ENCODE measurements at places on chromosomes 11 and 22.

DNA sequence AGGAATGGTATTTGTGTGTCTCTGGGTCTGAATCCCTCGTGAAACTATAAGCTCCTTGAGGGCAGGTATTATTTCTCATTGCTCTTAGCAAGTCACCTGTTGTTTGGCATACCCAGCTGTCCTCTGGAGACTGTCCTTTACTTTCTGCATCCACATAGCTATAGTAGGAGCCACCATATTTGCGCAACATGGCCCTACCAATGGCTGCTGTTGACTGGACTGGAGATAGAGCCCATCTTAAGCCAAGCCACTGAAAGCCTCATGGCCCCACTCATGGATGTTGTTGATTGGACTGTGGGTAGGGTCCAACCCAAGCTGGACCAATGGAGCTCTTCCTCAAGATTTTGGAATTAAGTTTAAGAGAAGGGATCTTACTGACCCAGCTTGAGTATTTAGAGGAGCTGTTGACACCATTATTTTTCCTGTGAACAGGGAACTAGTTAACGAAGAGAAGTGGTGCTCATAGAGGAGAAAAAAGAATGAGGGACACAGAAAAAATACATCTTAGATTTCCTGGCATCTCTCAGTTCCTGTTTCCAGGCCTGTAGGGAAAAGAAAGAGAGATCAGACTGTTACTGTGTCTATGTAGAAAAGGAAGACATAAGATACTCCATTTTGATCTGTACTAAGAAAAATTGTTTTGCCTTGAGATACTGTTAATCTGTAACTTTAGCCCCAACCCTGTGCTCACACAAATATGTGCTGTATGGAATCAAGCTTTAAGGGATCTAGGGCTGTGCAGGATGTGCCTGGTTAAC is 47.2 kb downstream of the LRRC74B start:
- no peak for DNase-seq

DNA sequence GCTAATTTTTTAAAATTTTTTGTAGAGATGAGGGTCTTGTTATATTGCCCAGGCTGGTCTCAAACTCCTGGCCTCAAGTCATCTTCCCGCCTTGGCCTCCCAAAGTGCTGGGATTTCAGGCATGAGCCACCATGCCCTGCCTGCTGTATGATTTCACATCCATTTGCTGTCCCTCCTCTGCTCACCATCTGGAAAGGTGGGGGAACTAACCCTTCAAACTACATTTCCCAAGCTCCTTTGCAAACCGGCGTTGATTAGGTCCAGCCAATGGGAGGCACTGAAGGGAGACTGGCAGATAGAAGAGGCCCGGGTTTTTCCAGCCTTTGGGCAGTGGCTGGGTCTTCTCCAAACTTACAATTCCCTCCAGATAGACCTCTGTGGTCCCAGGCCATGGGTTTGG is 19.3 kb downstream of the RFPL1 start:
- peak; percentile 40 for DNase-seq

DNA sequence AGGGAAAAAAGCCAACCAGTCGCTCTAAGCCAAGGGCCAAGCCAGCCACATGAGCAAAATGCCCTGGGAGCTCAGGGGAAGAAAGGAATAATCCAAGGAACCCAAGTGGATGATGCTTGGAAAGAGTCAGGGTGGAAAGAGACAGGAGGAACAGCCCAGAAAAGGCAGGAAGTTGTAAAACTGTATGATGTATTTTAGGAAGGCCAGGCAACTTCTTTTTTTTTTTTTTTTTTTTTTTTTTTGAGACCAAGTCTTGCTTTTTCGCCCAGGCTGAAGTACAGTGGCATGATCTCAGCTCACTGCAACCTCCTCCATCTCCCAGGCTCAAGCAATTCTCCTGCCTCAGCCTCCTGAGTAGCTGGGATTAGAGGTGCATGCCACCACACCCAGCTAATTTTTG is 1.6 kb downstream of the LGALS12 start:
- DNase-seq = peak; percentile 22

DNA sequence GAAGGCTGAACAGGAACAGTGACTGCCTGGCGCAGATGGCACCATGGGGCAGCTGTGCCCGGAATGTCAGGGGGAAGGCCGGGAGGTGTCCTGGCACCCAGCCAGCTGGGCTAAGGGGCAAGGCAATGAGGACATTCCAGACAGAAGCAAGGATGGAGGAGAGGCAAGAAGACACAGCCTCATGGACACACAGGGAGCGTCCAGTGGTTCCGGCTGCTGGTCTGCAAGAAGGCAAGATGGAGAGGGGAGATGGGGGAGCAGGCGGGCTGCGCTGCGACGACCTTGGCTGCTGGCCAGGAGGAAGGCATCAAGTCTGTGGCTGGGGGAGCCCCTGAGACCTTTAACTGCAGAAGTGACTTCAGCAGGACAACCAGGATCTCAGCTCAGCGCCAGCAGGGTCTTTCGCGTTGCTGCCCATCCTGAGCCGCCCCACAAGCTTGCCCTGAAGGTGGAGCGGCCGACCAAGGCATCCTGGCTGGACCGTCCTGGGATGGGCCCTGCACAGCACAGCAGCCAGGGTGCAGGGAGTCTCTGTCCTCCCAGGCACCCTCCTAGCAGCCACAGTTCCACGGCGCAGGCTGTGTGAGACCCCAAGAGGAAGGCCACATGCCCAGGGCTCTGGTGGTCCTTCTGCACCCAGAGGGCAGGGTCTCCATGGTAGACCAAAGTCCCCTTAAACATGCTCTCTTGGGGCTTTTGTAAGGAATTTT is 531.7 kb downstream of the BRD1 start:
- no peak for DNase-seq

GRCh38 chr11:78397398-78397797 is 20.2 kb downstream of the GAB2 start:
- no peak for DNase-seq

DNA sequence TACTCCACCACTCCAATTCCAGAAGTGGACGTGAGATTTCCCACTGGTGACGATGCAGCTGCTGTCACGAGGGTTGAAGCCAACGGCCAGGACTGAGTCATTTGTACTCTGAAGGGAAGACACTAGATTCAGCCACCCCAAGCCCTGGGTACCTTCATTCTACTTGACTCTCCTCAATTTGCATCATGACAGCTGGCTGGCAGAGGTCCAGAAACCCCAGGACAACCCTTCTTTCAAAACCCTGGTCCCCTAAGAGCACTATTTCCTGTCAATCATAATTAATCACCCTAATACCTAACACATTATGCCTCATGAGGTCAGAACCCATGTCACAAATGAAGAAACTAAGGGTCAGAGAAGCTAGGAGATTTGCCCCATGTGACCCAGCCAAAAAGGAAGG is 4.9 kb downstream of the EML3 start:
- no peak for DNase-seq

DNA sequence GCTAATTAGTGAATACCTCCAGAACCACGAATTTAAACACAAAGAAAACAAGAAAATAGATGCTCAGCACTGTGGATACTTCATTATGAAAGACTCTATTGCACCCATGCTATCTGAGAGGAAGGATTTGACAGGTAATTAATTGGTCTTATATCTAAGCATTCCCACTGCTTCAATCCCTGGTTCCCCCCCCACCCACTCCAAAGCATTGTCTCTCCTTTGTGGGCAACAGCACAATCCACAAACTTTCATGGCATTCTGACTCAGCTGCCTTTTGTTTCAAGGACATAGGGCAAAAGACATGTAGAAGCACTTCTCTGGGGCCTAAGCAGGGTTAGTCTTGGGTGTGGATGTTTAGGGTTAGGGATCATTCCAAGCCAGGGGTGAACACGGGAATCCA is 551.4 kb downstream of the BUD13 start:
- DNase-seq = no peak

- no peak for DNase-seq
Observed at GRCh38 chr11:47848700-47849155, 578 bp upstream of the NUP160 start.

DNA sequence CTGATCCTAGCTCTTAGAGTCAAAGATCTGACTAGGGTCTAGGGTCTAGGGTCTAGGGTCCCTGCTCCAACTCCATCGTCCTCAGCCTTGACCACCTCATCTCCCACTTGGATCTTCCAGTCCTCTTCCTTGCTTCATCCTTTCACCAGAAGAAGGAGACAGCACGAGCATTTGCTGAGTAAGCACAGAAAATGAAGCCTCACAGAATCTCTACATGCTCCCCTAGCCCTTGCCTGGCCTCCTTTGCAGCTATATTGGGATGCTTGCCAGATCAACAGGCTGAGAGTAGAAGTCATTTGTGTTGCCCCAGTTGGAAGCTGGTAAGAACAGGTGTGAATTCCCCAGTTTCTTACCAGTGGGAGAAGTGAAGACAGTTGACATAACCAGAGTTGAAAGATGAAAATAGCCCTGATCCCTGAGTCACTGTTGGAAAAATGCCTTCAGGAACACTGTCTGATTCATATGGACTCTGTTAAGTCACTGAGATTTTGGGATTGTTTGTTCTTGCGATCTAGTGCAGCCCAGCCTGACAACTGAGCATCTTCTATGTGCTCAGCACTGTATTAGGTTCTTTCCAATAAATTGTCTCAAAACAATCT is 552.5 kb downstream of the INSC start:
- no peak for DNase-seq

GRCh38 chr11:83661491-83662350 is 375.6 kb upstream of the CCDC90B start:
- DNase-seq = no peak

DNA sequence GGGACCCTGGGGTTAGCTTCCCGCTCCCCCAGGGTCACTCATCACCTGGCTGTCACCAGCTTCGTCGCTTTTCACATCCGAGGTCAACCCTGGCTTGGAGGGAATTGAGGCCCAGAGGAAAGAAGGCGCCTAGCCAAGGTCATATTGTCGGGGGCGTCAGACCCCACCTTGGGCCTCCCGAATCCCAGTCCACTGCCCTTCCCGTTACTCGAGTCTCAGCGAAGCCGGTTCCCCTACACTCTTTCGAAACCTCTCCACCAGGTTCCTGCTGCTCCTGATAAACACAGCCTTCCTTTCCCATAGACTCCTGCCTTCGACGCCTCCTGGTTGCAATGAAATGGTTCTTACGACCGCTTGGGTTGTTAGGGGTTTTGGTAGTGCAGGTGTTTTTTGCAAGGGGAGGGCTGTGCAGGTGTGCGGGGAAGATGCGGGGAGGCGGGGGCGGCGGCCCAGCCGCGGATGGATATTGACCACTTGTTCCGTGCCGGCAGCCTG is 642 bp downstream of the NAA40 start:
- DNase-seq = peak; percentile 39

- no peak for DNase-seq
Observed at GRCh38 chr11:120054016-120054752, 83.7 kb downstream of the TRIM29 start.

DNA sequence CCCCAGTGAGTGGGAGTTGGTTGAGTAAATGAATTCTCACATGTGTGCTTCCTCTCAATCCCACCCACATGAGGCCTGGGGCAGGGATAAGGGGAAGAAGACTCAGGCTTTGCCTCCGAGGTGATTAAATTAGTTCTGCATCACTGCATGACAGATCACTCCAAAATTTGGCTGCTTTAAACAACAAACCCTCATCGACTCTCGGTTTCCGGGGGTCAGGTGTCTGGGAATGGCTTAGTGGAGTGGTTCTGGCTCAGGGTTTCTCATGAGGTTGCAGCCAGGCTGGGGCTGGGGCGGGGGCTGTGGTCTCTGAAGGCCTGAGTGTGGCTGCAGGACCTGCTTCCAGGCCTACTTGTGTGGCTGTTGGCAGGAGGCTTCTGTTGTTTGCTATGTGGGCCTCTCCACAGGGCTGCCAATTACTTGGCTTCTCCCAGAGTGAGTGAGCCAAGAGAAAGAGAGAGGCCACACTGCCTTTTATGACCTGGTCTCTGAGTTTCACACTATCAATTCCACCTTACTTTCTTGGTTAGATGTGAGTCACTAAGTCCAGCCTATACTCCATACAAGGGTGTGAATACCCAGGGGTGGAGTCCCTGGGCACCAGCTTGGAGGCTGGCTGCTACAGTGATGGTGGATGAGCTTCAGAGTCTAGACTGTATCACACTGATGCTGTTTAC is 15.9 kb downstream of the MOGAT2 start:
- peak; percentile 38 for DNase-seq

DNA sequence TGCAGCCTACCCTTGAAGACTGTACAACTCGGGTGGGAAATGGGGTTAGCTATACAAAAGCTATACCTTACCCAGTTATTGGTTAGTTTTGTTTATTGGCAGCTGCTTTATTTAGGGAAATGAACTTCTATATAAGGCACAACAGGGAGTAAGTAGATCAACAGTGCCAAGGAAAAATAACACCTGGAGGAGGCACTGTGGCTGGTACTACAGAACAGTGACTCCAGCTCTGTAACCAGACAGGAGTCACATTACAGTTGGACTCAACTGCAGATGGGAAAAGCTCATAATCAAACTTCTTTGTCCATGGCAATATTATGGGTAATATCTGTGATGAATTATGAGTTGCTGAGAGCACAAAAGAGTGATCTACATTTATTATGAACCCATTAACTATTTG is 14.0 kb downstream of the P4HA3 start:
- DNase-seq = no peak

DNA sequence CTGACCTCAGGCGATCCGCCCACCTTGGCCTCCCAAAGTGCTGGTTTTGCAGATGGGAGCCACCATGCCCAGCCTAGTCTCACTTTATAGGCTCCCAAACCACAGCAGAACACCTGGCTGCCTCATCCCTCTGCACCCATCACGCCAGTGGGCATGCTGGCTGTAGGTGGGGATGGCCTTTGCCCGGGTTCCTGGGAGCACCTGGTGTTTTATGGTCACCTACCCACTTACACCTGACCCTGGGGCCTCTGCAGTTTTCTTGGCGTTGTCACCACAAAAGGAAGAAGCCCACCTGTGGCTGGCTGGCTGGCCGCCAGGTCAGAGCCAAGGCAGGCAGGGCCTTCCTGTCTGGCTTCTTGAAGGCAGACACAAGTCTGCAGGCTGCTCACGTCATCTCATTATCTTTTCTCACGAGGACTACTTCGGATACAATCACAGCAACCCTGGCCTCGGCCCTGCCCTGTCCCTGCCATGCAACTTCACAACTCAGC is 8.2 kb downstream of the RRP7A start:
- peak; percentile 33 for DNase-seq

DNA sequence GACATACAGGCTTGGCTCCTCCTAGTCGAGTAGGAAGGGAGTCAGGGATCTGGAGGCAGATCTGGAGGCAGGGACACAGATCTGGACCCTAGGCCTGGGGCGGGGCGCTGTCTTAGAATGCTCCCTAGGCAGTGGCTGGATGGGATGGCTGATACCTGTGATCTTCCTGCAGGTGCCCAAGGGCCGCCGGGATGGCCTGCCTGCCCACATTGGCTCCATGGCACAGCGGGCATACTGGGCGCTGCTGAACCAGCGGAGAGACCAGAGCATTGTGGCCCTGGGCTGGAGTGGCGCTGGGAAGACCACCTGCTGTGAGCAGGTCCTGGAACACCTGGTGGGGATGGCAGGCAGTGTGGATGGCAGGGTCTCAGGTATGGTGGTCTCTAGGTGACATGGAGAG is 35.4 kb downstream of the MYO18B start:
- DNase-seq = no peak

GRCh38 chr11:31246451-31247165 is 122.9 kb downstream of the DCDC1 start:
- DNase-seq = peak; percentile 88

GRCh38 chr11:47724041-47724729 is 9.0 kb upstream of the AGBL2 start:
- DNase-seq = no peak

All from muscle of leg (tissue), 16 donors.